ENCODE measurements at places on chromosomes 13 and 19.

GRCh38 chr13:74062933-74063332 is 71.3 kb downstream of the KLF12 start:
- DNase-seq: no peak

GRCh38 chr13:57631596-57632275 is at the start of gene PCDH17:
TSS of gene PCDH17 (plus strand) at chr13:57631744. CDS start at chr13:57632547, 803 bp downstream.
- DNase-seq: no peak

GRCh38 chr13:79898996-79899395 is 418.0 kb downstream of the NDFIP2 start:
- DNase-seq: no peak

GRCh38 chr13:72931311-72931710 is 127.5 kb upstream of the KLF5 start:
- no peak for DNase-seq

- no peak for DNase-seq
Measured at GRCh38 chr19:10568062-10568825, 535 bp downstream of the CDKN2D start.

Measured in activated naive CD4-positive, alpha-beta T cell (primary cell).